NCI-H1092 treated with DMSO at 0.1 percent for 48 hours (cell line): ENCODE measurements at places on chromosomes 7 and 10.

DNA sequence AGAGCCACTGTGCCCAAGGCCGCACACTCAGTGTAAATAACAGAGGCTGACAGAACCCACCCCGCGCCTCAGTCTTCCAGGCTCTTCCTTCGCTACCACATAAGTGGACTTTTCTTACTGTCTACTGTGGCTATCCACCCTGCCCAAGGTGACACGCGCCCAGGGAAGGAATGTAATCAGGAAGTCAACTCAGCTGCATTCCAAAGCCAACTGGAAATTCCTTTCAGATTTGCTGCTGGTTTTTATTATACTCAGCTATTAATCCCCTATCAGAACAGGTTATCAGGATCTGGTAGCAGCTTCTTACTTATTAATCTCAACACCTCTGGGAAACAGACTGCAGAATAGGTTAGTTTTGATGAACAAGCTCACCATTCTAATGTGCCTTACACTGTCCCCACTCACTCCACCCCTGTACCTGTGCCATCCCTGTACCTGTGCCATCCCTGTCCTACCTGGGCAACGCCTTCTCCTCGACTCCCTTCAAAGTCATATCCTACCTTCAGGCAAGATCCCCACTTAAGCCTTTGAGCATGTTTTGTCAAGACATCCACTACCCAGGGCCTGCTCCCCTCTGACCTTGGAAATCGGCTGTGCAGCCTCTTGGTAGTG lies 90.7 kb downstream of the NHLRC2 start:
- DNase-seq = no peak

DNA sequence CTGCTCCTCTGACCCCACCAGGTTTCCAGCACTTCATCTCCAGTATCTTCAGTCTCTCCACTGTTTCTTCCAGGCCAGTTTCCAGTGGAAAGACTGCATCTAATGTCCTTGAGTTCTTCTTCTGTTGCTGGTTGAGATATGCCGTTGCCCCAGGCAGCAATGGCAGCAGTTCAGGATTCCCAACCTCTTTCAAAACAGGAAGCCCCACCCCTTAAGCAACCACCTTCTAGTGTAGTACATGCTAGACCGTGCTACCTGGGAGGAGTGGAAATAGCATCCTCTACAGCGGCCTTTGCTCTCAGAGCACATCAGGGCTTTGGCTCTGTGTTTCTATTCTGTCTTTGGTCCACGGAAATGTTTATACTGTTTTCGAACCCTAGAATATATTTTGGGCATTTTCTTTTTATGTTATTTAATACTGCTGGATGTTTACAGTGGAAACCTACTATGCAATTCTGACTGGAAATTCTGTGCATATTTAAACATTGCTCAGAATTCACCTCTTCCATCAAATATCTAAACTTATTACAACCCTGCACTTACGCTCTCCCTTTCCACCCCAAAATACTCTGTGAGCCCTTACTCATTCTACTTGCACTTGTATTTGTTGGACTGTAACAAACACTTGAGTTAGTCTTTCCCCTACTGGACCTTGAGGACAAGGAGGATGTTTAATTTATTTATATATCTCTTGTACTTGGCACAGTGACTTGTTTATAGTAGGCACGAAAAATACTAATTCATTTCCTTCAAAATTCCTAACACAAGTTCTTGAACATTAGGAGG lies 8.5 kb upstream of the BPGM start:
- DNase-seq = no peak

DNA sequence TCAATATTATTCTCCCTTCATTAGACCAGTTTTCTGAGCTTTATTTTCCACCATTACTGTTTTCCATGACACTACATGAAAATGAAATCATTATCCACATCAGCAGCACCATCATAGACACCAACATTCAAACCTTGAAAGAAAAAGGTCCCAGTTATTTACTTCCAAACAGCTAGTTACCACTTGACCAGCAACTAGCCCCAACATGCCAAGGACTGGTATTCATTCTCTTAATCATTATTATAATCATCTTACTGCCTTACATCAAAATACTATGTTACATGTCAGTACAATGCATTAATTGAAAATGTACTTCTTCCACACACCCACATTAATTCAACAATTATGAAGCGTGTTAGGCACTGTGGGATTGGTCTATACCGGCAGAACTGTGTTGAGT lies 199.4 kb downstream of the TSPAN12 start:
- DNase-seq = no peak

DNA sequence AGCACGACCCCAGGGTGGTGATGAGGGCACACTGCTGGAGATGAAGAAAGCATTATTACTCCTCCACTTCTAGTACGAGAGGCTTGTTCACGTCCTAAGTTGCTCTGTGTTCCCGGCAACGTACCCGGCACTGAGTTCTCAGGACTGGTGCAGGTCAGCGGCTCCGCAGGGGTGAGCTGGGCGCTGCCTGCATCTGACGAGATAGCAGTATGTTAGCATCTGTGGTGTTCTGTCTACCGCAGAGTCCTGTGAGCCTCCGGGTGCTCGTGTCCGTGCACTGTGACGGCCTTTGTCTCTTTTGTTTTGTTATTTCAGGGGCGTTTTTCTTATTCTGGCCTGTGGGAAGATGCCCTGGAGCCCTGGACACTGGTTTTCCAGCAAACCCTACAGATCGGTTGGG lies 507.8 kb downstream of the DNAJB6 start:
- DNase-seq = no peak

DNA sequence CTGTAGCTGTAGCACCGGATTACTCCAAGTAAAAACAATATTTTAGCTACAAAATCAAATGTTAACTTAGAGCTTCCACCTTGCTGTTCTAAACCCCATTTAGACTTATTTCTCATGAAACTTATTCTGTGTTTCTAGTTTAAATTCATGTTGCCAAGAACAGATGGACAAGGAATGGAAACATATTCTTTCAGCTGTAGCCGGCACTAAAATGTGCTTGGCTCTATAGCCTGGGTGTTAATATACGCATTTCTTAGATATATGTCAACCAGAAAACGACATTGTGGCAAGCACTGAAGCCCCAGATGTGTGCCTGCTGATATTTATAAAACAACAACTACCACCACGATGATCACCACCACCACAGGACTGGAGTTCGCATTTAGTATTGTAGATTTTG lies 190.3 kb upstream of the ETV1 start:
- no peak for DNase-seq

- DNase-seq = no peak
Observed at GRCh38 chr7:133313575-133313974, 60.7 kb downstream of the EXOC4 start.

GRCh38 chr10:86651021-86651471 lies 3.3 kb upstream of the OPN4 start:
- no peak for DNase-seq

DNA sequence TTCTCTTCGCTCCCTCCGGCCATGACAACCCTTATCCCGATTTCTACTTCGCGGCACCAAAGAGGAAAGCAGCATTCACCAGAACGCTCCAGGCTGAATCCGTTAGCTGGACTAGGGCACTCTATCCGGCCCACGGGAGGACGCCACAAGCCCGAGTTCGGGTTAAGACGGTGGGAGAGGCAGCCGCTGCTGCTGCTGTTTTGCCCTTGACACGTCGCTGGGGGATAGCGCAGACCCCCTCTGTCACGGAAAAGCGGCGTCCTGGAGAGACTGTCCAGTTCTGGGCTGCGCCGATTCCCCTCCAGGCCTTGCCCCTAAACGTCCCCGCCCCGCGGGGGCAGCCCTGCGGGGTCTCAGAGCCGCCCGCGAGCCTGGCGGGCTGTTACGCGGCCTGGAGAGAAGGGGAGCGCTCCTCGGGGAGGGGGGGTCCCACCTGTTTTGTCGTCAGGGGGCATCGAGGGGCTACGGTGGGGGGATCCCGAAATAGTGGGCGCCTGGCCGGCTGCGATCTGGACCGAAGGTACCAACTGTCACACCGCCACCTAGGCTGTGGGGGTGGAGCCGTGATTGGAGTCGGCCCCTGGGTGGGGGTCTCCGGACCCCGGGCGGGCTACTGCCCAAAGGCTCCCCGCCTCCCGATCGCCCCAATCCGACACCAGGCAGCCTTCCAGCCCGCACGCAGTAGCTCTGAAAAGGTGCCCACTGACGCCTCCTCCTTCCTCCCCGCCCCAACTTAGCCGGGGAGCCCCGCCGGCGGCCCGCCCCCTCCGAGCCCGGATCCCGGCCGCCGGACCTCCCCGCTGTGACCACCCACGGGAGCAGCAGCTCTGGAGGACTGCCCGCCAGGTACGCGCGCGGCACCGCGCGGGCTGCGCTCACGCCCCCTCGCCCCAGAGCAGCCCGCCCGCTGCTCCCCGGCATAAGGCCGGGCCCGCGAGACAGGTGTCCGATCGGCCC lies 772 bp downstream of the SGMS1 start:
- no peak for DNase-seq

- no peak for DNase-seq
Observed at GRCh38 chr7:27962273-27962672, 218.3 kb downstream of the JAZF1 start.

GRCh38 chr10:124027031-124027611 lies 66.3 kb downstream of the CHST15 start:
- no peak for DNase-seq

GRCh38 chr7:143385891-143386781 lies 5.0 kb downstream of the ZYX start:
- no peak for DNase-seq

DNA sequence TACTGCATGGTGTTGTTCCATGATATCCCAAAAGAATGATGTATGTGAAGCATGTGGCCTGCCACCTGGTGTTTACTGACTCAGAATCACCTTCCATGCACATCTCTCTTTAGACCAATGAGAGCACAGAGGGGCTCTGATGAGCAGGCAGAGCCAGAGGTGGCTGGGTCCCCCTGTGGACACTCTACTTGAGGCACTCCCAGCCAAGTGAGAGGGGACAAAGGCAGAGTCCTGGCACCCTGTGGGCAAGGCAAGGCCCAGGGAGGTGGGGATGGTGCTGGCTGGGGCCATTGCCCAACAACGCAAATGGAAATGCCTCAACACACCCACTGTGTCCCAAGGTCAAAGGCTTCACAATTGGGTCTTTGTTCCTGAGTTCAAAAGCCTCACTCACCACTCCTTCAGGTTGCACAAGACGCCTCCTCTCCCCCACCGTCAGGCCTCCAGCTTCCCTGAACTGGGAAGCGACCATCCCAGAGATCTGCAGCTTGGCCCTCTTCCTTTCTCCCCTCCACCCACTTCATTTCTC lies 164.6 kb downstream of the NEURL1 start:
- DNase-seq = no peak
